ENCODE measurements at places on chromosomes 5 and 9.

DNA sequence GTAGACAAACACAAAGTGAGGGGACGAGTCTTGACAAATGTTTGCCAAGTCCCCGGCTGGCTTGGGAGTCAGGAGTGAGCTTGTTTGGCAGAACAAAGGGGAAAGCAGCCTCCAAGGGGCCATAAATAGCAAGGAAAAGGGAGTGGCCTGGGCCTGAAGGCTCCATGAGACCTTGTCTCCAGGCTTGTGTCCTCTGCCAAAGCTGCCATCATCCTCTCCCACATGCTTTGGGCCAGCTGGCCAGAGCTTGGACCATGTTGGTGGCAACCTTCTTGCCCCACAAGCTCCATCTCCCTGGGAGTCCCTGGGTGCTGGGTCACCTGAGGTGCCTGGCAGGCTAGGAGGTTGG lies 13.3 kb upstream of the PITX1 start:
- DNase-seq: no peak

DNA sequence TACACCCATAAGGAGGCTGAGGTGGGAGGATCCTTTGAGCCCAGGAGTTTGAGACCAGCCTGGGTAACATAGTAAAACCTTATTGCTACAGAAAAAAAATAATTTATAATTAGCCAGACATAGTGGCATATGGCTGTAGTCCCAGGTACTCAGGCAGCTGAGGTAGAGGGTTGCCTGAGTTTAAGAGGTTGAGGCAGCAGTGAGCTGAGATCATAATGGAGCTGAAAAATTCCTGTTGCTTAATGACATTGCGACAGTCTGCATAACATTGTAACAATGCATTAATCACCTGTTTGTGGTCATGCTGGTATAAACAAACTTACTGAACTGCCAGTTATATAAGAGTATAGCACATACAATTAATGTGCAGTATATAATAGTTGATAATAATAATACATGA lies 214.2 kb downstream of the TRIM32 start:
- no peak for DNase-seq

DNA sequence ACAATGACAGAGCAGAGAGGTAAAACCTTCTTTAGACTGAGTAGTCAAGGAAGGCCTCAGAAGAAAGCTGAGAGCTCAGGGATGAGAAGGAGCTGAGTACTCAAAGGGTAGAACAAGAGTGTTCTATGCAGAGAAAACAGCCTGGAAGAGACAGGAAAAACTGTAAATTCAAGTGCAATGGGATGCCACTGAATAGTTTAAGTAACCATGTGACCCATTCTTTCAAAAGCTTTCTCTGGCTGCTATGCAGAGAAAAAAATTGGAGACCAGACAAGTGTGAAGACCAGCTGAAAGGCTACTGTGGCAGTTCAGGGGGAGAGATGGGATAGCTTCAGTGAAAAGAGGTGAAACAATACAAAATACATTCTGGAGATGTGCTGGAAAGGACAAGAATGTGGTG lies 61.3 kb upstream of the RNF38 start:
- DNase-seq: no peak

DNA sequence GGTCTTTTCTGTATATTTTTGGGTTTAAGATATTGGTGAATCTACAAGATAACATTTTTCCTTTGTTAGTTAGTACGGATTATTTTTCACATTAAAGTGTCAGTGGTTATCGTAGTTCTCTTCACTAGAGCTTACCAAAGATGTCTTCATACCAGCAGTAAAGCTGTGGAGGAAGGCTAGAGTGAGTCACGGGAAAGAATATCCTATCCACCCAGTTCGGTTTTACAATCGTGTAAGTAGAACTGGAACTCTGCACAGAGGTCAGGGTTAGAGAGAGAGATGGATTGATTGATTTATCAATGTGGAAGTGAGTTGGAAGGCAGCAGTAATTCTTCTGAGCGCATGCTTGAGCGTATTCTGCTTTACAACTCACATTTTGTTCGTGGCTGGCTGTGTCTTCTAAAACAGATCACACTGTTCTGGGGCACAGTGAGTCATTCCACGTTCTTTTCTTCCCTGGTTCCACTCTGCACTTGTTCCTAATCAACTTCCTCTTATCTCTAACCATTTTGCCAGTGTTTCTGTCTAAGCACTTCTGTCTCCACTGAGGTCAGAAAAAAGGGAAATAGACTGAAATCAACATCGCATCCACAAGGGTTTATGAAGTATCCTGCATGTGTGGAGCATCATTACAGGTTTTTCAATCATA lies 86.5 kb upstream of the ARRDC3 start:
- no peak for DNase-seq

DNA sequence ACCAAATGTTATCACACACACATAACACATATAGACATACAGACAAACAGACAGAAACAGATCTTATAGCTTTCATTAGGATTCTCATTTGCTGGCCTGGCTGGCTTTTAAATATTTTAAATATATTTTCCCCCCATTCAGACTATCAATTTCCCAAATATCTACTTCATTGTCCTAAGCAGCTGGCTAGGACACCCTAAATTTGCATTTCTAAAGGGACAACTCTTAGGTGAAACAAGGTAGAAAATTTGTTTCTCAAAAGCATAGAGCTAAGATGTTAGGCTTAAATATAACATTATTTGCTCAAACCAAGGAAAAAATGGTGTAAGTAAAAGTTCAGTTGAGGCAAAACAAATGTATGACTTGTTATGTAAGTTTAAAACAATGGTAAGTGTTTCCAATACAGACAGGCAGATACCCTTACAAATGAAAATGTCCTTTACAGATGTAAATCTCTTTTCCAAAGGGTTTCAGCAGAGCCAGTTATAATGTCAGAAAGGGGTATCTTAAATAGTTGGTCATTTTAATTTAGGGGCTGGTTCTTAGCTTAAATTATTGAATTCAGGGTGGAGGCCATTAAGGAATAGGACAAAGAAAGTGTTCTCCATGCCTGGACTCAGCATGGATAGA lies 522.8 kb downstream of the DMRTA1 start:
- DNase-seq: no peak

- DNase-seq: no peak
These were observed 24.2 kb downstream of the CSNK1A1 start for GRCh38 chr5:149526845-149527590.

Data from GM18507 (cell line).